ENCODE measurements at places on chromosomes 5 and 9. TPM values are rescaled to one million over a fixed set of nuclear protein-coding genes. Genes with fewer than 3 reads are reported as not detected.

DNA sequence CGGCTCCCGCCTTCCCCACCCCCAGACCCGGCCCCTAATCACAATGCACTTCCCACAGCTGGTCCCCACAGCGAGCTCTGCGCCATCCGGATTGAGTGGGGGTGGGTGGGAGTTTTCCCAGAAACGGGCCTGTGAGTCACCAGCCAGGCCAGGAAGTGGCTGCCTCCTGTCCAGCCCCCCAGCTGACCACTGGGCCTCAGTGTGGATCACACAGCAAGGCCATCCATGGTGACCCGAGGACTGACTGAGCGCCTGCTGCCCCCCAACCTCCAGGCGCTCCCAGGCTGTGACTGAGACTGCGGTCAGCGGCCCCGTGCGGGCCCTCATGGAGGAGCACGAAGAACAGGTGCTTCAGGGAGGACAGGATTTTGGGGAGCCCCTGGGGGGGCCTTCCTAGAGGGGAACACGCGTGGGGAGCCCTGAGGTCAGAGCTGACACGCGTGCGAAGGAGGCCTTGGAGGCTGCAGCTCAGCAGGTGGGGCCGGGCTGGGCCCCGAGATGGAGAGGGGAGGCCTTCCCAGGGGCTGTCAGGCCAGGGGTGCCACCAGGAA is 48.3 kb upstream of the EGFL7 start:
- no peaks in the 10 kb centered on the region for H3K36me3 ChIP-seq
- H3K4me3 ChIP-seq: no peak overlapping the region
- no peak overlapping the region for H3K27ac ChIP-seq
- DNase-seq: no peak

DNA sequence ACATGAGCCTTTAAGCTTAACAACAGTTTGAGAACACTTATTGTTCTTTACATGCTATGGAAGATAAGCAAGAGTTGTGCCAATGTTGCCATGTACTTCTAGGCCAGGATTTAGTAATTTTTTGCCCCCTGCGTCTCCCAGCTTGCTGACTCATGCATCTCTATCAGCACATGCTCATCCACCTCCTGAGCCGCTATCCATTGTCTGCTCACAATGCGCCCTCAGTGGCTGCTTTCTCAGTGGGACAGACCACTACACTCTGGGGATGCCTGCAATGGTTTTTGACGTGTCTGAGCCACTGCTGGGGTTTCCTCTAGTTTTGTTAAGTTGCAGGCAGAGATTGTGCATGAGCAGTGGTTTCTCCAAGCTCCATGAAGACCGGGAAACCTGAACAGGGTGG is 50.9 kb upstream of the PHF2 start:
- H3K27ac ChIP-seq: no peak overlapping the region
- H3K4me3 ChIP-seq: no peak overlapping the region
- peaks cover 65% of the 10 kb centered on the region for H3K36me3 ChIP-seq
- no peaks in the 10 kb centered on the region for H3K4me1 ChIP-seq

- H3K27me3 ChIP-seq: no peaks in the 10 kb centered on the region
- H3K36me3 ChIP-seq: no peaks in the 10 kb centered on the region
- no peak for DNase-seq
- no peaks in the 10 kb centered on the region for H3K4me1 ChIP-seq
- no peak overlapping the region for H3K27ac ChIP-seq
These were observed 9.0 kb downstream of the PPP3R2 start for GRCh38 chr9:101585740-101586139.

- no peaks in the 10 kb centered on the region for H3K36me3 ChIP-seq
- no peak for DNase-seq
- H3K4me3 ChIP-seq: no peak overlapping the region
- no peaks in the 10 kb centered on the region for H3K4me1 ChIP-seq
- no peaks in the 10 kb centered on the region for H3K27me3 ChIP-seq
- no peak overlapping the region for H3K27ac ChIP-seq
These were observed 756.2 kb downstream of the CDH9 start for GRCh38 chr5:26282190-26282589.

GRCh38 chr5:53006911-53007890 is 18.0 kb downstream of the ITGA2 start:
- no peak for DNase-seq
- no peaks in the 10 kb centered on the region for H3K36me3 ChIP-seq
- no peak overlapping the region for H3K27ac ChIP-seq
- H3K4me3 ChIP-seq: no peak overlapping the region
- peaks cover 17% of the 10 kb centered on the region for H3K4me1 ChIP-seq

DNA sequence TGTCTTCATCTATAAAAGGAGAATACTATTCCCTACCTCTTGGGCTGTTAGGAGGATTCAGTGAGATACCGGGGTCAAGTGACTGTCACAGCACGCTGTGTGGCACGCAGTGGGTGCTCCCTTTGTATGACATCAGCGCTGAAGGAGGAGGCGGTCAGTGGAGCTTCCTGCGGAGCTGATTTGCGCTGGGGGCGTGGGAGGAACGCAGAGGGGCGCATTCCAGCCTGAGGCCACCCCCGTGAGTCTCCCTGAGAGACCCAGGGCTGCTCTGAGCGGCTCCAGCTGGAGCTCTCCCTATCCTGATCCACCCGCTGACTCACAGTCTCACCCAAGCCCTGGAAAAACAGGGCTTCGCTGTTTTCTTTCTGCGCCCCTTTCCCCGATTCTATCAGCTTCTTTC is 24.3 kb upstream of the NEURL1B start:
- H3K27ac ChIP-seq: no peak overlapping the region
- H3K36me3 ChIP-seq: no peaks in the 10 kb centered on the region
- H3K27me3 ChIP-seq: no peaks in the 10 kb centered on the region
- no peaks in the 10 kb centered on the region for H3K4me1 ChIP-seq

DNA sequence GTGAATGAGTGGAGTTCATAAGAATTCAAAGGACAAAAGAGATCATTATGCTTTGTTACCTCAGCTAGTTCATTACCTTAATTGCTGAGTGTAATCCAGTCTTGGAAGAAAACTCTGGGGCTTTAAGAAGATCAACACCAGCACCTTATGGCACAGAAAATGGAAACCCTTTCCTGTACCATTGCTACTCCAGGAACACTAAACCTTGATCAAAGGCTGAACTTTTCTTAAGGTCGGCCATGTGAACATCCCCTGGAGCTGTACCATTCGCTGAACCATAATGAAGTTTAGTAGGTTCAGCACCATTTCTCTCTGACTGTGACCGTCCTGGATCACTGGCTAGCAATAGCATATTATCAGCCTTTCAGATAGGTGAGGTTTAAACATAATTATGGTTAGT is 97.4 kb downstream of the PBX3 start:
- H3K4me1 ChIP-seq: no peaks in the 10 kb centered on the region
- no peak overlapping the region for H3K27ac ChIP-seq
- H3K36me3 ChIP-seq: no peaks in the 10 kb centered on the region
- H3K4me3 ChIP-seq: no peak overlapping the region

- no peaks in the 10 kb centered on the region for H3K4me1 ChIP-seq
- no peak overlapping the region for H3K4me3 ChIP-seq
- no peak overlapping the region for H3K27ac ChIP-seq
- H3K27me3 ChIP-seq: no peaks in the 10 kb centered on the region
These were observed 93.1 kb upstream of the FTMT start for GRCh38 chr5:121758615-121759014.

- H3K27ac ChIP-seq: peak overlapping the region; percentile 20
- peaks cover 43% of the 10 kb centered on the region for H3K4me1 ChIP-seq
- peaks cover 4% of the 10 kb centered on the region for H3K36me3 ChIP-seq
- H3K4me3 ChIP-seq: no peak overlapping the region
- no peaks in the 10 kb centered on the region for H3K27me3 ChIP-seq
- DNase-seq: no peak
These were observed 23.9 kb downstream of the IRF1 start for GRCh38 chr5:132466433-132467286.

GRCh38 chr5:125503946-125504345 is 757.5 kb upstream of the ZNF608 start:
- DNase-seq: no peak
- no peak overlapping the region for H3K27ac ChIP-seq
- H3K4me3 ChIP-seq: no peak overlapping the region
- H3K36me3 ChIP-seq: no peaks in the 10 kb centered on the region

GRCh38 chr9:14313378-14313940 is 482 bp downstream of the NFIB start:
- peak overlapping the region; percentile 71 for H3K4me3 ChIP-seq
- H3K4me1 ChIP-seq: peaks cover 48% of the 10 kb centered on the region
- H3K27me3 ChIP-seq: no peaks in the 10 kb centered on the region
- no peak for DNase-seq

- H3K36me3 ChIP-seq: no peaks in the 10 kb centered on the region
- no peak overlapping the region for H3K4me3 ChIP-seq
- no peaks in the 10 kb centered on the region for H3K27me3 ChIP-seq
These were observed 39.8 kb upstream of the KCNMB1 start for GRCh38 chr5:170429014-170429413.

DNA sequence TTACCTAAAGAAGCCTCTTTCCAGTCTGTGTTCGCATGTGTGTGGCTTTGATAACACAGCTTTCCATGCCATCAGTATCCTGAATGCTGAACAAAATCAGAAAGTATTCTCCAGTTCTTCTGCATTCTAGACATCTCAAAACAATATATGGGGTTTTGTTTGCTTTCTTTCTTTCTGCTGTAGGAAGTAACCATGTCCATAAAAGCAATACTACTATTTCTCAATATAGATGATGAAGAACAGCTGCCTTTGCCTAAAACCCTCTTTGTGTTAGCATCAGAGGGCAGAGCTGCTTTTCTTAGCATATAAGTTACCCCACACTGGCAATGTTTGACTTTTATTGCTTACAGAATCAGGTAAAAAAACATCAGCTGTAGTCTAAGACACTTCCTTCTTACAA is 963.6 kb downstream of the CDH12 start:
- no peak overlapping the region for H3K27ac ChIP-seq
- no peak overlapping the region for H3K4me3 ChIP-seq
- DNase-seq: no peak
- no peaks in the 10 kb centered on the region for H3K4me1 ChIP-seq
- no peaks in the 10 kb centered on the region for H3K36me3 ChIP-seq

DNA sequence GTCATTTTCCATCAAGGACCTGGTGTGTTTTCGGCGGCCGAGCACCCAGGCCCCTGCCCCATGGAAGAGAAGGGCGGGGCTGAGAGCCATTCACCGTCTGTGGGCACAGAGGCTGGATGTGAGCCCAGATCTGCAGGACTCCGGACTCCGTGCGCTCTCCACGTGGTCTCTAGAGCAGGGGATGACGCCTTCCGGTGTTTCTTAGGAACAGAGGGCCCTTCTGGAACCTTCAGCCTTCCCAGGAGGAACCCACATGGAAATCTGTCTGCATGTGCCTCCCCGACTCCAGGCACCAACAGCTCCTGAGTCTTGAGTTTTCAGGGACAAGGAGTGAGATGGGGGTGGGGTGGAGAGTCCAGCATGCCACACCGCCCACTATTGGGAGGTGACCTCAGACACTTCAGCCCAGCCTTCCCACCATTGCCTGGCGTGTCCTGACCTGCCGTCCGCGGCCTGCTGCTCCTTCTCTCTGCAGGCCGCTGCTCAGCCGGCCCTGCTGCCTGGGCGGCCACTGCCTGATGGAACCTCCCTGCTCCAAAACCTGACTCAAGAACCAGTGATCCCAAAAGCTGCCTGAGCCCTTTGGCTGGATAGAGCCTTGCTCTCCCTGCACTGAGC is 2.4 kb upstream of the RXRA start:
- H3K36me3 ChIP-seq: no peaks in the 10 kb centered on the region
- H3K4me1 ChIP-seq: peaks cover 36% of the 10 kb centered on the region
- H3K27me3 ChIP-seq: no peaks in the 10 kb centered on the region

- H3K4me3 ChIP-seq: no peak overlapping the region
- DNase-seq: no peak
- no peaks in the 10 kb centered on the region for H3K36me3 ChIP-seq
- peaks cover 3% of the 10 kb centered on the region for H3K27me3 ChIP-seq
These were observed 137.2 kb downstream of the CAVIN4 start for GRCh38 chr9:100715100-100715380.

- no peak for DNase-seq
- H3K4me3 ChIP-seq: no peak overlapping the region
- H3K36me3 ChIP-seq: no peaks in the 10 kb centered on the region
- no peak overlapping the region for H3K27ac ChIP-seq
- H3K4me1 ChIP-seq: no peaks in the 10 kb centered on the region
These were observed 75.2 kb downstream of the ESM1 start for GRCh38 chr5:54909911-54910870.

DNA sequence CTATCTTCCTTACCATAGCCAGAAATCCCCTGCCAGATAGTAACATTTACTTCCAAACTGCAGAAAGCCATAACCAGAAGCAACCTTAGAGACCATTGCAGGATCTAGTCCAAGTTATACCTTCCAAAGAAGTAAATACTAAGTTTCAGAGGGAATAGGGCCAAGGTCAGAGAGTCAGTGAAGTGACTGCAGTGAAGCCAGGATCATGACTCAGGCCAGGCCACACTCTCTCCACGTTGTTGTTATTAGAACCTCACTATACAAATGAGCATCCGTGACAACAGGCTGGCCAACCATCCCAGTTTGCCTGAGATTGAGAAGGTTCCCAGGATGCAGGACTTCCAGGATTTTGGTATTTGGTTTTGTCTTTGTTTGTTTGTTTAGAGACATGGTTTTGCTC is 11.3 kb downstream of the ERAP1 start:
- H3K4me1 ChIP-seq: no peaks in the 10 kb centered on the region
- no peaks in the 10 kb centered on the region for H3K27me3 ChIP-seq
- DNase-seq: no peak
- peaks cover 67% of the 10 kb centered on the region for H3K36me3 ChIP-seq
- no peak overlapping the region for H3K4me3 ChIP-seq
- no peak overlapping the region for H3K27ac ChIP-seq

GRCh38 chr5:143659599-143660238 is 152.2 kb upstream of the HMHB1 start:
- H3K4me3 ChIP-seq: no peak overlapping the region
- no peaks in the 10 kb centered on the region for H3K27me3 ChIP-seq
- H3K36me3 ChIP-seq: no peaks in the 10 kb centered on the region
- no peak for DNase-seq
- peaks cover 3% of the 10 kb centered on the region for H3K4me1 ChIP-seq
- H3K27ac ChIP-seq: no peak overlapping the region

The NKD2 gene
- total RNA-seq: 13.0 TPM

The AKNA gene
- 15.2 TPM for total RNA-seq

The FGF1 gene
- 2.2 TPM for total RNA-seq

The AQP3 gene
- 1,951 TPM for total RNA-seq

The RNF180 gene
- 16.5 TPM for total RNA-seq

The CENPK gene
- total RNA-seq: 1.4 TPM

The AQP7 gene
- total RNA-seq: 18.0 TPM

The ANKRD18B gene
- 27.0 TPM for total RNA-seq

The CCDC107 gene
- total RNA-seq: 9.6 TPM

The AHRR gene
- 10.7 TPM for total RNA-seq

The TRPM3 gene
- total RNA-seq: 1.3 TPM

Measured in suprapubic skin (tissue), 4 donors.